ENCODE measurements at places on chromosomes 11 and 22.
A peak's percentile ranks its signal among the peaks of the same experiment; 100 is the strongest.

GRCh38 chr11:97844016-97844415 is 1176.7 kb upstream of the CNTN5 start:
- no peak for DNase-seq

DNA sequence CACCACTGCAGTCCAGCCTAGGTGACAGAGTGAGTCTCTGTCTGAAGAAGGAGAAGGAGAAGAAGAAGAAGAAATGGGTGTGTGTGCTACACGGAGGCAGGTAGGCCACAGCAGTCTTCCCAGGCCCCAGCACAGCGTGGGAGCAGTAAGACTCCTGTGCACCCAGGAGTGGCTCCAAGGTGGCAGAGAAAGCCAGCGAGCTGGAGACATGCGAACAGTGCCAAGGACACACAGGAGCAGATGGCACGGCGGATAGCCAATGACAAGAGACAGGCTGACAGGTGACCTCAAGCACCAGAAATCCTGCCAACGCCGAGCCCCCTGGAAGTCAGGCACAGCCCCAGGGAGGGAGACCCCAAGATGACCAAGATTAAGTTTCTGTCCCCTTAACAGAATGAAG is 9.0 kb upstream of the SCGB1A1 start:
- no peak for DNase-seq

GRCh38 chr22:43396321-43396933 is 15.4 kb upstream of the MPPED1 start:
- no peak for DNase-seq

GRCh38 chr11:110935018-110935640 is 222.9 kb upstream of the ARHGAP20 start:
- DNase-seq = no peak

DNA sequence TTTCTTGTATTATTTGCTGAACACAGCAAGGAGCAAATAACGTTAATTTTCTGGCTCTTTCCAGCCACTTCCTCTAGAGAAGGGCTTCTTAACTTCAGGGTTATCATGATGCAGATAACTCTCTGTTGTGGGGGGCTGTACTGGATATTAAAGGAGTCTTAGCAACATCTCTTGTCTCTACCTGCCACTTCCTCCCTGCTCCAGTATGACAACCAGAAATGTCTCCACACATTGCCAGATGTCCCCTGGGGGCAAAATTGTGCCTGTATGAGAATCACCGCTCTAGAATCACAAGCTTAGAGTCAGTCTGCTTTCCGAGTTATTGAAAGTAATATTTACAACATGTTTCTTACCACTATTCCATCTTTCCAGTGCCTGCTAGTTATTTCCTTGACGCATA is 6.8 kb downstream of the JRKL start:
- DNase-seq = no peak

GRCh38 chr11:134331354-134332188 is at the start of gene GLB1L2:
TSS of gene GLB1L2 (plus strand) at chr11:134331988. CDS start at chr11:134332062, 74 bp downstream.
- DNase-seq = peak; percentile 88

DNA sequence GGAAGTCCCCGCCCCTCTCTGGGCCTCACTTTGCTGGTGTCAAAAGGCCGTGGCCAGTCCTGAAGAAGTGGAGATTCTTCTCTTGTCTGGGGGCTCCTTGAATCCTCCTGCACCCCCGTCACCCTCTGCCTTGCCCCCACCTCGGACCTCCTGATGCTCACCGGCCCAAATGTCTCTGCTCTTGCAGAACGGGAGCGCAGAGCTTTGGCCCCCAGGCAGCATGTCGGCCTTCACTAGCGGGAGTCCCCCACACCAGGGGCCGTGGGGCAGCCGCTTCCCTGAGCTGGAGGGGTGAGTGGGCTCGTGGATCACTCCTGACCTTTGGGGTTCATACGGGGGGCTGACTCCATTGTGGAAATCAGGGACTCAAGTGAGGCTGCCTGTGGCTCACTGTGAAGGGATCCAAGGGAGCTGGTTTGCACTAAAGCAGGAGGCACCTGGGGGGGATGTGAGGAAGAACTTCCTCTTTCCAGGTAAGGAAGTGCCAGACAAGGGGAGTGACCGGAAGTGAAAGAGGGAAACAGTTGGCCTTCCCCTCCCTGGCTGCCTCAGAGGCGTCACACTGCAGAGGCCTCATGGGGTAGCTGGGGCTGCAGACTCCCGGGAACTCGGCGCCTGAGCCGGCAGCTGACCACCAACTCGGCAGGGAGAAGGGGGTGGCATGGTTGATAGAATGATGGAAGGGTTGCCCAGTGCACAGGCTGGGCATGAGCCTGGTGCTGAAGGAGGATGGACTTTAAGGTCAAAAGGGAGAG is 23.1 kb downstream of the CSF2RB start:
- no peak for DNase-seq

GRCh38 chr11:30816959-30817880 is 231.1 kb upstream of the MPPED2 start:
- no peak for DNase-seq

GRCh38 chr11:34899633-34900016 is 16.6 kb downstream of the APIP start:
- no peak for DNase-seq

All from right cardiac atrium (tissue), 5 donors.